ENCODE measurements at places on chromosomes 2 and 18.
A peak's percentile ranks its signal among the peaks of the same experiment; 100 is the strongest.

GRCh38 chr18:12034241-12035100 is 53.2 kb downstream of the IMPA2 start:
- no peak for DNase-seq

DNA sequence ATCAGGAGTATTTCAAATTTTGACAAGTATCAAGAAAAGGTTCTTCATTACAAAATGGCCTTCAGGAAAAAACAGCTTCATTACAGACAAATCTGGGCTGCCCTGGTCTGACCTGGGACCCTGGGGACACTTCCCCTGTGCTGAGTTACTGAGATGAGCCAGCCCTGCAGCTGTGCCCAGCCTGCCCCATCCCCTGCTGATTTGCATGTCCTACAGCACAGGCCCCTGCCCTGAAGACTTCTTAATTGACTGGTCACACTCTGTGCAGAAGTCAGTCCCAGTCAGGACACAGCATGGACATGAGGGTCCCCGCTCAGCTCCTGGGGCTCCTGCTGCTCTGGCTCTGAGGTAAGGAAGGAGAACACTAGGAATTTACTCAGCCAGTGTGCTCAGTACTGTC is 235.1 kb downstream of the ANKRD36B start:
- DNase-seq, result no peak

DNA sequence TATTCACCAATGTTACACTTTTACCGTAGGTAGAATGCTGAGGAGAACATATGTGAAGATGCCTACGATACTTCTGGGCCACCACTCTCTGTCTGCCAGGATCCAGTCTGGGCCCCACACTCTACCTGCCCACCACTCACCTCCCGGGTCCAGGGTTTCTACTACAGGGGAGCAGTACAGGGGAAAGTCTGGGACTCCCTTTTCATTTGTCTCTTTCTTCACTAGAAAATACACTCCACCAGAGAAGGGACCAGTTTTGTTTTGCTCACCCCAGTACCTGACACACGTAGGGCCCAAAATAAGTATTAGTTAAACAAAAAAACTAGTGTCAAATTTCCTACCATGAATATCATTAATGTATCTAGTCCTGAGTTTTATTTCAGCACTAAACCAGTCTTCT is 21.1 kb downstream of the KANSL3 start:
- DNase-seq, result no peak

GRCh38 chr2:183214680-183215079 is 90.4 kb downstream of the NUP35 start:
- no peak for DNase-seq

- peak; percentile 53 for DNase-seq
These were observed at the start of gene QPCT for GRCh38 chr2:37344453-37345361. QPCT (plus strand) TSS chr2:37344630; CDS start chr2:37344732, 102 bp downstream.

DNA sequence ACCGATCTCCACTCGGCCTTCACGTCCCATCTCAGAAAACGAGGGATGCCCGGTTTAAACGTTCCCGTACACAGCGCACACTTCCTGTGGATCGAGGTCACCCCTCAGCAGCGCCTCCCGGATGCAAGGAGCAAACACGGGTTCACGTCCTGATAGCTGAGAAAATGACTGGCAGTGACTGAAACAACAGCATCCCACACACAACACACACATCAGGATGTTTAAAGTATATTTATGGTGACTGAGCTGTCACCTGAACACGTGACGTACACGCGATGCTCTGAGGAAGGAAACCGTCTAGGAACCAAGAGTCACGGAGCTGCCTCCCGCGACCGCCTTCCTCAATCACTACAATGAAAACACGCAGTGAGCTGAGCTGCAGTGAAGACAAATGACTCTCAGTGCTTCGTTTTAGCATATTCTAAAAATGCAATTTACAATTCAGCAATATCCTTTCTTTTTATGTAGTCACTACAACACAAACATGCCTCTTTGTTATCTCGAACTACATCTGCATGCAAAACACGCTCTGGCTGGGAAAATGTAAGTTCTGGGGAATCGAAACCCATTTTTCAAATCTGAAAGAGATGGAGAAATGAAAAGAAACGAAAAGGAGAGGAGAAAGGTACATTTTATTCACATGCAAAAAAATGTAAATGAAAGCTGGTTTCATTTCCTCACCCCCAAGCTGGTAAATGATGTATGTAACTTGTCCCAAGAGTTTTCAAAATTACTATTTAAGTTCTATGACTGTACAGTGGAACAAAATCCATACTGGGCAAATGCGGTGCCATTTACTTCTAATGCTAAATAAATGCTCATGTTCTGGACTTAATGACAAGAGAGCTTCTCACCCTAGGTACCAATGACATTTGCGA is 19.8 kb downstream of the HDAC4 start:
- DNase-seq, result no peak

DNA sequence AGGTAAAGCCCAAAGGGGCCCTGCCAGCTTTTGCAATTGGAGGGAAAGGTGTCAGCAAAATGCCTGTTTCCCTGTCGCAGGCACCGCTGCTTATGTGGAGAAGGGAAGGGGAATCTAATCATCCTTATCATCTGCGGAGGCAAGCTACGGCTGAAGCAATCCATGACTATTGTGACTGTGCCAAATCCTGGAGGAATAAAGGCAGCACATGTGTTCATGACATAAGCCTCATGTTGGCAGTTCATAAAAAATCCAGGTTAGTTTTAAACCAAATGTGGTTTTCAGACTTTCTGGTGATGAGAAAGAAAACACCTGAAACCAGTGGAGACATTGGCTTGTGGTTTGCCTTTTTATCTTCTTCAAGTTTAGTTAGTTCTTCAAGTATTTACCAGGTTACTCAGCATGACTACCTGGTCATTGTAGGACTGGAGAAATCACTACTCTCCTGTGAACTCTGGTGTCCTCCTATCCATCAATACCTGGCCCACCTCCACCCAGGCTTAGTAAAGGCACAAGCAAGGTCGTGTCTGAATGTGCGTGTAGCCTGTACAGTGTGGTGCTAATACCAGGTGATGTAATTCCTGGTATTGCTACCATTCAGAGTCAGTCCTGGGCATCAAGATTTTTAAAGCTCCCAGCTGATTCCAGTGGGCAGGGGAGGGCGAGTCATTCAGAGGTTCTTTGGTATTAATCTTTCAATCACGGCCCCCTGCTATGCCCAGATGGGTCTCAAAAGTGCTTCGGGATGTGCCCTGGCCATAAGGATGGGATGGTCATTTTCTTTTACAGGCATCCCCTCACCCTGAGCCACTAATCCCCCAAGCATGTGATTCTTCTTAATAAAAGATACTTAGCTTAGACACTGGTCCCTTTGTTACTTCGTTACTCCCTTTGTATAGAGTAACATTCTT is 96.8 kb downstream of the TGFA start:
- DNase-seq, result no peak

DNA sequence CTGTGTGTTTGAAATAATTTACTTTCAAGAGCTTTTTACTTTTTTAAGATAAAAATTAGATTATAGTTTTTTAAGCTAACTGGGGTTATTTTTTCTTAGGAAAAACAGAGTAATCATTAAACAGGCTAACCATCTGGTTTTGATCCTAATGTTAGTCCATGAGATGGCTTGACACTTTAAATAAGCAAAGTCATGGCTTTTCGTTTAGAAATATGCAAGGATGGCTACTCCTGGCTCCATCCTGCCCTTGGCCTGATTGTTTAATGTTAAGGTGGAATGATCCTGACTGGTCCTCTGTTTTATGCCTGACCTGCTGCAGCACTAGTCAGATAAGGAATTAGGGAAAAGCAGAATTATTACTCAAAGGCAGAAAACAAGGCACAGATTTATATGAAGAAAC is 39.7 kb upstream of the PNPT1 start:
- no peak for DNase-seq

- DNase-seq, result no peak
These were observed 86.0 kb downstream of the RHOB start for GRCh38 chr2:20532634-20533437.

DNA sequence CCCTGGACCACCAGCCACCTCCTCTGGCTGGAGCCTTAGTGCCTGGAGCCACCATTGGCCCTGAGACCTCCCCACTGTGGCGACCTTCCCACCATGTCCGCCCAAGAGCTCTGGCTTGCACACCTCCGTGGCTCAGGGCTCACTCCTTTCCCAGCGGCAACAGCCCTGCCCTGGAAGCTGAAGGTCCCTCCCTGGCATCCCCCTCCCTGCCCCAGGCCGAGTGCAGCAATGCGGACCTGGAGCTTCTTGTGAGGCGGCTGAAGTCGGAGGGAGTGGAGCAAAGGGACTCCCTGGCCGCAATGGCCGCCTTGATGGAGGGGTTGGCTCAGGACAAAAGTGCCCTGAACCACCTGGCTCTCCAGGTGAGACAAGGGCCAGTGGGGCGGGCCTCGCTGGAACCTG is 28.6 kb downstream of the CROCC2 start:
- DNase-seq, result no peak

- DNase-seq, result no peak
These were observed 29.9 kb downstream of the PDE6D start for GRCh38 chr2:231751042-231751815.

- no peak for DNase-seq
These were observed 140.5 kb downstream of the ASB1 start for GRCh38 chr2:238567067-238567855.

DNA sequence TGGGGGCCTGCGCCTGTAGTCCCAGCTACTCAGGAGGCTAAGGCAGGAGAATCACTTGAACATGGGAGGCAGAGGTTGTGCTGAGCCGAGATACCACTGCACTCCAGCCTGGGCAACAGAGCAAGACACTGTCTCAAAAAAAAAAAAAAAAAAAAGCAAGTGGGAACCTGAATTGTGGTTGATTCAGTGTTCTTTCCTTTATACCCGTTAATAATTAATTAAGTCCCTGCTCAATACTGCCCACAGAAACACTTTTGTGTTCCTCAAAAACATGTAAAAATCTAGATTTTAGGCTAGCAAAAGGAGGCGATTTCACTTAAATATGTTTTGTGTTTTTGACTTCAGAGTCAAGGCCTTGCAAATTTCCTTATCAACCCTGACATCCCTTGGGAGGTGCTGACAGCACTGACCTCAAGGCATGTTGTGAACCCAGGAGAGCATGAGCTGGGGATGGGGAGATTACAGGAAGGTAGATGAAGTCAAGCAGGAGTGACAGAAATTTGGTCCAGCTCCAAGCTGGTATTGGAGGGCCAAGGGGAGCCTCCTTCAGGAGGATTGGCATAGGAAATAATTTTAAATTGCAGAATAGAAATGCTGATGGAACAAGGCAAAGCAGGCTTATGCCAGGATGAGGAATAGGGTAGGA is 89.0 kb upstream of the PNPT1 start:
- DNase-seq, result no peak

- DNase-seq, result no peak
These were observed 311.2 kb downstream of the LPIN1 start for GRCh38 chr2:12057436-12058166.

GRCh38 chr2:194946826-194947225 is 710.2 kb upstream of the SLC39A10 start:
- no peak for DNase-seq
